NB4 (cell line): ENCODE measurements at places on chromosomes 2 and 18.

DNA sequence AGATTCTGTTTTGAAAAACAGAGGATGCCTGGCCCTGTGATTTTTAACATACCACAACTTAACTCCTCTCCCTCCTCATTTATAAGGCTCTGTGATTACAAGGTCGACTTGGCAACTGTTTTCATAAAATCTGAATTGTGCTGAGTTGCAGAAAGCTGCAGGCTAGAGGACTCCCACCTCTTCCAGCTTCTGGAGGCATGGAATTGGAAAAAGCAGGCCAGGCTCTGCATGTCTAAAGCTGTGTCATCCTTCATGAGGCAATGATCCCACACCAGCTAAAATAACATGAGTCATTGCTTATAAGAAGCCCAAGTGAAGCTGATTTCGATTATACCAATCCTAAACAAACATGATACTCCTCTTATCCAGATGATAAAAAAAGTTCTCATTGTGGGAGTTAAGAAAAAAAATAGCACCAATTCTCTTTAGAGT lies 11.7 kb downstream of the ARHGAP28 start:
- no peak for DNase-seq

DNA sequence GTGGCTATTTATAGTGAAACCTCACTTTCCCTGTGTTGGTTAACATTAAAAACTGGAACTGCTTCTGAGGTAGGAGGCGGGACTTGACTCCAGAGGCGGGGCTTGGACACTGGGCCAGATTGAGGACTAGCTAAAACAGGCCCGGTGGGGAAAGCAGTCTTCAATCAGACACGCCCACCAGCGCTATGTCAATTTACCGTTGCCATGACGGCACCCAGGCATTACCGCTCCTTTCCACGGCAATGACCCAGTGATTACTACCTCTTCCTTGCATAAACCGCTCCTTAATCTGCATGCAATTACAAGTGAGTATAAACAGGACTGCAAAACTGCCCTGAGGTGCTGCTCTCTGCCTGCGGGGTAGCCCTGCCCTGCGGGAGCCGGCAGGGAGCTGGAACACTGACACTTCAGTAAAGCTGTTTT lies 35.3 kb downstream of the LRRFIP1 start:
- peak; percentile 78 for DNase-seq

- no peak for DNase-seq
Measured at GRCh38 chr2:23350041-23350791, 34.8 kb upstream of the KLHL29 start.

DNA sequence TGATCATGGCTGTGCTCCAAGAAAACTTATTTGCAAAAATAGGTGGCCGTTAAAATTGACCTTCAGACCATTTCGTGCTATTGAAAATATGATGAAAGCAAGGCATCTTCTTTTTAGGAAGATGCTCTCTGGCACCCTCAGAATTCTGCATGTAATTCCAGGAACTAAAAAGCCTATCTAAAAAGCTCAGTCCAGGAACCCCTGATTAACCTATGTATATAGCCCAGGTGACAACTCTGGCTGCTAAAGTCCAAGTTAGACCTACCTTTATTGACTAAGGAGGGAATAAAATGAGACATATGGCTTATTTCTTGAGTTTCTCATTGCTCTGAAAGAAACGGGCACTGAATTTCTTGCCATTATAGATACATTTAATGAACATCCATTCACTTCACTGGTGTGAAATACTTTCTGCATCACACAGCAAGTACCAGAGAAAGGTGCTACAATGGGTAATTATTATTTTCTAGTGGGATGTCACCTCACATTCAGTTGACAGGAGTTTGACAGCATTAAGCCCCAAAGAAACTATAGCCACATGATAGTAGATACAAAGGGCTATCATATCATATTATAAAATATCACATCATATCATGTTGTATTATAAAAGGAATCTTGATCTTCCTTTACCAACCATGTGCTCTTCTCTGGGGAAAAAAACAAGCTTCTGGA lies 83.8 kb downstream of the EPHA4 start:
- no peak for DNase-seq

- DNase-seq, result peak; percentile 46
Measured at GRCh38 chr2:69456950-69457445, 19.8 kb upstream of the NFU1 start.

GRCh38 chr2:231644426-231644825 lies 51.8 kb downstream of the TEX44 start:
- no peak for DNase-seq

GRCh38 chr2:42840760-42841159 lies 48.4 kb upstream of the HAAO start:
- no peak for DNase-seq

GRCh38 chr2:191253476-191253875 lies 8.3 kb downstream of the MYO1B start:
- no peak for DNase-seq

DNA sequence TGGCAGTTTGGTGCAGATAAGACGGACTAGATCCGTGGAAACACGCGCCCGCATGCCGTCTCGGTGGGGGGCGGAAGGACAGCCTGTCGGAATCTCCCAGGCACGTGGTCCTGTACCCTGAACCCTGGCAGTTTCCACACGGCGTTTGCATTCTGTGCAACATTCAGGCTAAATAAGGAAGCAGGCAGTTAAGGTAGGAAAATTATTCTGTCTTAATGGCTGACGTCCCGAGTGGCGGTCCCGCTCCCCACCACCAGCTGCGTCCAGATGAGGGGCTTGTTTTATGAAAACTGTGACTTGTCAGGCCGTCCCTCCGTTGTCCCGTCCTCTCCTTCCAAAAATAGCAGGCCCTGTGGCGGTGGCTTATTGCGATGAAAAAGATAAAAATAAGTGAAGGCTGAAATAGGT lies 120.2 kb downstream of the NFATC1 start:
- DNase-seq, result no peak

- DNase-seq, result peak; percentile 26
Measured at GRCh38 chr2:207771421-207771820, 1.7 kb upstream of the FZD5 start.

- DNase-seq, result no peak
Measured at GRCh38 chr2:142038826-142039225, 92.0 kb downstream of the LRP1B start.

DNA sequence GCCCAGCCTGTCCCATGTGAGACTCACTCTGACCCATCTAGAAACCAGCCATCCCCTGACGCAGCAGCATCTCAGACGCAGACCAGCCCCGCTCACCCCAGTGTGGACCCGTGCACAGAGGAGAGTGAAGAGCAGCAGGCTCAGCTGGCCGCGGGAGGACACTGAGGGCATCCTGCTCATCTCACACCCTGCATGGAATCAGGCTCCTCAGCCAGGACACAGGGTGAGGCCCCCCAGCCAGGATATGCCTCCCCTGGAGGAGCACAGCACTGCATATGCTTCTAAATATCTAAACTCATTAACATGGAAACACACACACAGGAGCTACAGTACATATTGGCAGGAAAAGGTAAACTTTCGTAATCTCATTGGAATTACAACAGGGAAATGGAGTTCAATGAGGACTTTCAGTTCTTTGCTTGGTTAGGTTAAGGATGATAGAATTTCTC lies 34.4 kb downstream of the NEMP2 start:
- DNase-seq, result no peak

- DNase-seq, result no peak
Measured at GRCh38 chr18:25102662-25103061, 249.3 kb downstream of the ZNF521 start.

- no peak for DNase-seq
Measured at GRCh38 chr18:59272891-59273758, at the start of gene RAX. Gene RAX (minus strand): TSS chr18:59273454. CDS start chr18:59273206, 248 bp downstream.

DNA sequence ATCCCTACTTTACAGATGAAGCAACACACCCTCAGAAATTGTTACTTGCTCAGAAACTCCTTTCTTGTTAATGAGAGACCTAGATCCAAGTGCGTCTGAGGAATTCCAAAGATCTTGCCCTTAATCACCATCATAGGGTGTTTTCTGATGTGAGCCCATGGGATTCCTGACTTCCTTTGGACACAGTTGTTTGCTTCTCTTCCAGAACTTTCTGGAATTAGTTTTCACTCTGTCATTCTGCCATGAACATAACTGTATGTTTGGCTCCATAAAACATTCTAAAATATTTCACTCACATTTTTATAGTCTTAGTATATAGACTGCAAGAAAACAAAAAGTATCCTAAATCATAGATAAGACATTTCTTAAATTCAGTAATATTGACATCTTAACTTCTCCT lies 593.9 kb upstream of the SOX11 start:
- DNase-seq, result no peak

GRCh38 chr2:133886735-133887675 lies 318.7 kb upstream of the NCKAP5 start:
- peak; percentile 69 for DNase-seq

GRCh38 chr2:218655751-218656150 lies 3.7 kb downstream of the ZNF142 start:
- DNase-seq, result no peak

- DNase-seq, result no peak
Measured at GRCh38 chr18:66419400-66419799, 184.5 kb downstream of the CDH19 start.

DNA sequence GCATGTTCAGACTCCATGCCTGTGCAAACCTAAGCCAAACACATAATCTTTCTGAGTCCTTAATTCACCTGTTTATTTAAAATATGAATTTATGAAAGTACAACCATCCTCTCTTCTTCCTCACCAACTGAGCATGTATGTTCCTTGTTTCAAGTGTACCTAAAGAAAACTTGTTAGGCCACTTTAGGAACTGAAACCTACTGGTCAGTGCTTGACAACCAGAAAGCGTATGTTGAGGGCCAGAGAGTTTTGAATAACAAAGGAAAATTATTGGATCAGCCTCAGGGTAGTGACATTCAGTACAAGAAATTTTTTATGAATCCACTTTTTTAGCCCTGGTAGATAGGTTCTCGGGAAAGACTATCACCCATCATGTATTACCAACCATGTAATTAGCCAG lies 847.6 kb upstream of the CELF4 start:
- DNase-seq, result no peak

GRCh38 chr2:46434851-46435273 lies 44.5 kb upstream of the TMEM247 start:
- DNase-seq, result no peak

- DNase-seq, result peak; percentile 61
Measured at GRCh38 chr18:74040459-74041332, 106.9 kb downstream of the FBXO15 start.

GRCh38 chr18:76604935-76605240 lies 109.8 kb upstream of the ZNF516 start:
- DNase-seq, result no peak

DNA sequence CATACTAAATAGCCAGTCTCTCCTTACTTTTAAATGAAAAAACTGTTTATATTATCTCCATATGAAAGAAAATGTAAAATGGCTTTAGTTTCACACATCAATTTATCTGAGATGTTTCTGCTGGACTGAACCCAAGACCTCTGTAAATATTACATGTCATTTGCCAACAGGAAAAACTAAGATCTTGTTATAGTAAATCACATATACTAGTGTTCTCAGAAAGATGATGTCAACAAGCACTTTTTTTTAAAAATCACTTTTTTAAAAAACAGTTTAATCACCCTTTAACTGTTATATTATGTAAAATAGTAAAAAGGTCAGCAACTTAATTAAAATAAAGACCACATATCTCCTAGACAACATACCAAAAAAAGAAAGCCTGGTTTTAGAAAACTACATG lies 46.3 kb downstream of the PTPN2 start:
- no peak for DNase-seq

DNA sequence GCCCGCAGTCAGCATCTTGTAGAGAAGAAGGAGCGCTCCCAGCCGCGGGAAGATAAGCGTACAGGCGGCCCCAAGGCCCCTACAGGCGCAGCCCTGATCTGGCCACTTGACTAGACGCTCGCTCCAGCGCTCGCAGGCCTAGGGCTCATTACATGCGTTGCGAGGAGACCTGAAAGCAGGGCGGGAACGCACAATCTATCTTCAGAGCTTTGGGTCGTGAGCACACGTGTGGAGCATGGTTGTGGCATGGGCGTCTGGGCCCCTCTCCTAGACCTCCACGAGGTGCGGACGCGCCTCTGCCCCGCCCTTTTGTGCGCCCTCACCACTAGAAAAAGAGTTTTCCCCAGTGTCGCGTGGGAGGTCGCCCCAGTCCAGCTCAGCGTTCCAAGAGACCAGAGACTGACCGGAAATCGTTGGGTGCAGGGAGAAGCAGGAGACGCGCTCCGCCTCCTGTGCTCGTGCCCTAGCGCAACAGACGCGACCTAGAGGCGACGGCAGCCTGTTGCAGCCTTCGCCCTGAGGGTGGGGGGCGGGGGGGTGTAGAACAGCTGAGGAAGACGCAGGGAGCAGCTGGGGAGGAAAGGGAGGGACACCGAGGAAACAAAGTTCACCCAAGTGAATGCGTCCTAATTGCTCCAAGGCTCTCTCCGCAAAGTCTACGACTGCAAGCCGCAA lies 12.6 kb downstream of the NR4A2 start:
- no peak for DNase-seq

- no peak for DNase-seq
Measured at GRCh38 chr2:28683100-28683706, 68.4 kb upstream of the PPP1CB start.

- no peak for DNase-seq
Measured at GRCh38 chr18:34492652-34493051, 217.4 kb upstream of the DTNA start.

GRCh38 chr2:239195318-239195871 lies 205.4 kb downstream of the HDAC4 start:
- DNase-seq, result no peak

GRCh38 chr2:45806563-45807358 lies 155.3 kb downstream of the PRKCE start:
- DNase-seq, result no peak

DNA sequence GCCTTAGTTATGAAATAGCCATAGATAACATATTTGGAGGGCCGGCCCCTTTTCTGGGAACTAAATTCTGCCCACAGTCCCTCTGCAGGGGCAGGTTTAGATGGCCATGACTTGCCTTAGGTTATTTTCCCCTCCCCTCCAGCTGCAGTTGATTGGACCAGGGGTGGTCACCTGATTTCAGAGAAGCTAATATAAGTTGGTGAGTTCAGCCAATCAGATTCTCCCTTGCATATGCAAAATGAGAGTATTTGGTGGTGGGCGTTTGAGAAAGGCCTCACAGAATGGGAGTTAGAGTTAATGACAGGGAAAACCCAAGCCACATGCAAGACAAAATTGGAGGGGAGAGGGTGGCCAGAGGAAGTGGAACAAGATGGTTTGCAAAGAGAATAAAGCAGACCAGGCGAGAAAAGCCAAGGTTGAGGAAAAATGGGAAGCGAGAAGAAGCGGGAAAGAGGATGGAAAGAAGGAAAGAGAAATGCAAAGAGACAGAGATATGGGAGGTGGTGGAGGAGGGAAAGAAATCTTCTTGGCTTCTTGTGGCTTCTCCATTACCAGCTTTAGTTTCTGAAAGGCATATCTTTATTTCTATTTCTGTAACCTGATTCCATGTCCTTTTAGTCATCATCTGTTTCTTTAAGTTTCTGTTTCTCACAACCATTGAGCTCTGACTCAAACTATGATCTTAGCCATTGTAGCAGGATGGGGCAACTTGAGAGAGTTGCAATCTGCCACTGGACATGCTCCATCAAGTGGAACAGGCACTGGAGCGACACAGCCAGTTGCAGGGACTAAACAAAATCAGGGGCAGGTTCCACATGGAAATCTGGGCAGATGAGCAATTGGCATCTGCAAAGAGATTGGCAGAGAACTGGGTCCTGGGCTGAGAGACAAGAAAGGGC lies 108.1 kb upstream of the SIX3 start:
- DNase-seq, result no peak
